ENCODE measurements at places on chromosomes 16 and 17.

DNA sequence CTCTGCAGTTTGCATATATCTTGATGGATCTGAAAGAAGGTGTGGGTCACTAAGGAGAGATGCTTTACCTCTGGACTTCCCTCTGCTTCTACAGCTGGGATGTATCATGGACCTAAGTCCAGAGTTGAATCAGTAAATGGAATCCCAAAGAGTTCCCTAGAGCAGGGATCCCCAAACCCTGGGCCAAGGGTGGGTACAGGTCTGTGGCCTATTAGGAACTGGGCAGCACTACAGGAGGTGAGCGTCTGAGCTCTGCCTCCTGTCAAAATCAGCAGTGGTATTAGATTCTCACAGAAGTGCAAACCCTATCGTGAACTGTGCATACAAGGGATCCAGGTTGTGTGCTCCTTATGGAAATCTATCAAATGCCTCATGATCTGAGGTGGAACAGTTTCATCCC is 39.3 kb downstream of the NKD1 start:
- no peaks in the 10 kb centered on the region for H3K36me3 ChIP-seq
- no peak overlapping the region for H3K4me3 ChIP-seq
- no peaks in the 10 kb centered on the region for H3K27me3 ChIP-seq
- DNase-seq, result no peak
- no peak overlapping the region for H3K27ac ChIP-seq

GRCh38 chr16:50505714-50506542 is 42.3 kb upstream of the NKD1 start:
- no peak overlapping the region for H3K4me3 ChIP-seq
- no peak for DNase-seq
- no peaks in the 10 kb centered on the region for H3K27me3 ChIP-seq
- H3K4me1 ChIP-seq, result no peaks in the 10 kb centered on the region
- no peaks in the 10 kb centered on the region for H3K36me3 ChIP-seq

DNA sequence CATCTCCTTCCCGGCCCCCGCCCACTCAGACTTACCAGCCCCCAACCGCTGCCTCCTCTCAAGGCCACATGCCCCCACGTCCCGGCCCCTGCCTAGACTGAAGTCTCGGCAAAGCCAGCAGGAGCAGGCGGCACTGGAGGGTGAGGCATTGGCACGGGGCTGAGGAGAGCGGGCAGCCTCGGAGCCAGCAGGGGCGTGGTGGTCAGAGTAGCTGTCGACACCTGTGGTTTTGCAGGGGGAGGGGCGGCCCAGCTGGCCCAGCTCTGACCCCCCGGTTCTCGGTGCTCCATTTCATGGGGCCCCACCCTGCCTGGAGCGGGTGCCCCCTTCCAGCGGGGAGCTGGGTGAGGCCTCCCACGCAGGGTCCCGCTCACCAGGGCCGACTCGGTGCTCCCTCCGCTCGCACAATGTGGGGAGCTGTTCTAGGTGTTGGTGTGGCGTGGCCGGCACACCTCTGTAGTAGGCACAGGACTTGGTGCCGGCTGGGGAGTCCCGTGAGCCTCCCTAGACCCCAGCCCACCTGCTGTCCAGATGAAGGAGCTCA is 4.7 kb downstream of the CDH15 start:
- no peak for DNase-seq
- H3K36me3 ChIP-seq, result no peaks in the 10 kb centered on the region
- no peak overlapping the region for H3K4me3 ChIP-seq
- no peaks in the 10 kb centered on the region for H3K27me3 ChIP-seq
- H3K4me1 ChIP-seq, result no peaks in the 10 kb centered on the region

DNA sequence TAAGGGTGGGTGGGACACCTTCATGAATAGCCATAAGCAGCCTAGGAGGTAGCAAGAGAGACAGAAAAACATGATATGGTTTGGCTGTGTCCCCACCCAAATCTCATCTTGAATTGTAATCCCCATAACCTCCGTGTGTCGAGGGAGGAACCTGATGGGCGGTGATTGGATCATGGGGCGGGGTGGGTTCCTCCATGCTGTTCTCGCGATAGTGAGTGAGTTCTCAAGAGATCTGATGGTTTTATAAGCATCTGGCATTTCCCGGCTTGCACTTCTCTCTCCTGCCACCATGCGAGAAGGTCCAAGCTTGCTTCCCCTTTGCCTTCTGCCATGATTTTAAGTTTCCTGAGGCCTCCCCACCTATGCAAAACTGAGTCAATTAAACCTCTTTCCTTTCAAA is 259.1 kb upstream of the ERCC4 start:
- H3K36me3 ChIP-seq, result no peaks in the 10 kb centered on the region
- no peak for DNase-seq
- no peaks in the 10 kb centered on the region for H3K4me1 ChIP-seq
- H3K4me3 ChIP-seq, result no peak overlapping the region

GRCh38 chr17:18362698-18363100 is 651 bp downstream of the SHMT1 start:
- peak; percentile 25 for DNase-seq
- H3K27ac ChIP-seq, result no peak overlapping the region
- no peaks in the 10 kb centered on the region for H3K27me3 ChIP-seq
- H3K36me3 ChIP-seq, result peaks cover 4% of the 10 kb centered on the region
- H3K4me1 ChIP-seq, result peaks cover 15% of the 10 kb centered on the region
- H3K4me3 ChIP-seq, result peak overlapping the region; percentile 88

- H3K36me3 ChIP-seq, result no peaks in the 10 kb centered on the region
- peaks cover 25% of the 10 kb centered on the region for H3K4me1 ChIP-seq
- no peak for DNase-seq
- no peak overlapping the region for H3K27ac ChIP-seq
- H3K27me3 ChIP-seq, result no peaks in the 10 kb centered on the region
These were observed 3.9 kb downstream of the COIL start for GRCh38 chr17:56956992-56957391.

GRCh38 chr17:49162866-49163265 is 30.3 kb downstream of the B4GALNT2 start:
- no peaks in the 10 kb centered on the region for H3K36me3 ChIP-seq
- no peak for DNase-seq
- H3K27ac ChIP-seq, result no peak overlapping the region
- H3K4me3 ChIP-seq, result no peak overlapping the region
- peaks cover 24% of the 10 kb centered on the region for H3K27me3 ChIP-seq

- no peak overlapping the region for H3K27ac ChIP-seq
- DNase-seq, result no peak
- H3K27me3 ChIP-seq, result peaks cover 12% of the 10 kb centered on the region
- H3K4me3 ChIP-seq, result no peak overlapping the region
These were observed 76.7 kb downstream of the C16orf95 start for GRCh38 chr16:87240211-87241136.

DNA sequence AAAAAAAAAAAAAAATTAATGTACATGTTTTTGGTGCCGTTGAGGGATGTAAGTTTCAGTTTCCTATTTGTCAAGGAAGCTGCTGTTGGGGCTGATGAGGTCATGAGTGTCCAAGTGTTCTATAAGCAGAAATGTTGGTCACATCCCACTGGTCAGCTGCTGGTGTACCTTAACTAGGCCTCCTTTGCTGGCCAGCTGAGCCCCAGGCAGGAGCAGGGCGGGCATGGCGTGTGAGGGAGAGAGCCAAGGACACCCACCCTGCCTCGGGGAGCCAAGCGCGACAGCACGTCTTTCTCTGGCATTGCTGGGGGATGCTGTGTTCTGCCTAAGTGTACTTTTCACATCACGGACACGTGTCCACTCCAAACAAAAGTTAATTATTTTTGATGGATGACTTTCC is 108.1 kb upstream of the CDC42EP4 start:
- H3K27me3 ChIP-seq, result no peaks in the 10 kb centered on the region
- no peaks in the 10 kb centered on the region for H3K36me3 ChIP-seq
- H3K4me3 ChIP-seq, result no peak overlapping the region
- DNase-seq, result no peak
- no peaks in the 10 kb centered on the region for H3K4me1 ChIP-seq
- no peak overlapping the region for H3K27ac ChIP-seq

GRCh38 chr16:82072313-82072712 is 37.3 kb downstream of the HSD17B2 start:
- H3K27ac ChIP-seq, result no peak overlapping the region
- H3K36me3 ChIP-seq, result no peaks in the 10 kb centered on the region
- no peak overlapping the region for H3K4me3 ChIP-seq
- H3K27me3 ChIP-seq, result peaks cover 30% of the 10 kb centered on the region

DNA sequence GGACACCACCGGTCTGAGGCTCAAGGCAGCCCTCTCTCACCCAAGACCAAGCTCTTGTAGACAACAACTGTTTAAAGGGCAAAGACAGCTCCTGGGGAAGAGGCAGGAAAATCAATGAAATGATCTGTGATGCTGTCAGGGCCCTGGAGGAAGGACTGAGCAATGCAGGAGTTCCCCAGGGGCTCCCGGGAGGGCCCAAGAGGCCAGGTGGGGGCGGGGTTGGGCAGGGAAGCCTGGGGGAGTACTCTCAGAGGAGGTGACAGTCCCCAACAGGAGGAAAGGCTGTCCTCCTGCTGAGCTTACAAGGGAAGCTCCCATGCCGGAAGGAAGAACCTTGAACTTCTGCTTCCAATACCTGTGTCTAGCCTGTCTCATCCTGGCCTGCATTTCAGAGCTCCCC is 8.3 kb upstream of the NOS2 start:
- DNase-seq, result peak; percentile 66
- H3K36me3 ChIP-seq, result no peaks in the 10 kb centered on the region
- H3K27me3 ChIP-seq, result no peaks in the 10 kb centered on the region
- peak overlapping the region; percentile 42 for H3K4me3 ChIP-seq

DNA sequence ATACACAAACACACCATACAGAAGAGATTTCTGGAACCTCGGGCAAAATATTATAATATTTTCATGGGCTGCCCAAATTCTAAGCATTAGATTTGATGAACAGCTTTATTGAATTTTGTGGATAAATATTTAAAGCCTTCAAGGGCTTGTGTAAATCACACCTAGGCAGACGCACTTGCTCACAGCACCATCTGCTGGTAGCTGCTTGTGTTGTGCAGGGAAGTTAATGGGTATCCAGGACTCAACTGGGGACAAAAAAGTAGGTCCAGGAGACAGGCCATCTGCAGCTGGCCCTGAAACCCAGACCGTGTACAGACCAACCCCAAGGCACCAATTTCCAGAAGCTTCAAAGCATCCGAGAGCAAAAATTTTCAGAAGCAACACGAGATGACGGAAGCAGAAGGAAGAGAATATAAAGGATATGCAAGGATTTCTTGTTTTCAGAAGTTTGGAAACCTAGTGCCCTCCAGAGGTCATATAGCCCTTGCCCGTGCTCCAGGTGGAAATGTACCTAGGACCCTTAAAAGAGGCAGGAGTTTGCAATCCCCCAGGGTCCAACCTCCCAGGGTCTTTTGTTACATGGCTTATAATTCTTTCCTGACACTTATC is 140.0 kb downstream of the CHD9NB start:
- peak; percentile 48 for DNase-seq
- H3K27ac ChIP-seq, result no peak overlapping the region
- no peak overlapping the region for H3K4me3 ChIP-seq
- H3K36me3 ChIP-seq, result no peaks in the 10 kb centered on the region
- peaks cover 2% of the 10 kb centered on the region for H3K27me3 ChIP-seq

DNA sequence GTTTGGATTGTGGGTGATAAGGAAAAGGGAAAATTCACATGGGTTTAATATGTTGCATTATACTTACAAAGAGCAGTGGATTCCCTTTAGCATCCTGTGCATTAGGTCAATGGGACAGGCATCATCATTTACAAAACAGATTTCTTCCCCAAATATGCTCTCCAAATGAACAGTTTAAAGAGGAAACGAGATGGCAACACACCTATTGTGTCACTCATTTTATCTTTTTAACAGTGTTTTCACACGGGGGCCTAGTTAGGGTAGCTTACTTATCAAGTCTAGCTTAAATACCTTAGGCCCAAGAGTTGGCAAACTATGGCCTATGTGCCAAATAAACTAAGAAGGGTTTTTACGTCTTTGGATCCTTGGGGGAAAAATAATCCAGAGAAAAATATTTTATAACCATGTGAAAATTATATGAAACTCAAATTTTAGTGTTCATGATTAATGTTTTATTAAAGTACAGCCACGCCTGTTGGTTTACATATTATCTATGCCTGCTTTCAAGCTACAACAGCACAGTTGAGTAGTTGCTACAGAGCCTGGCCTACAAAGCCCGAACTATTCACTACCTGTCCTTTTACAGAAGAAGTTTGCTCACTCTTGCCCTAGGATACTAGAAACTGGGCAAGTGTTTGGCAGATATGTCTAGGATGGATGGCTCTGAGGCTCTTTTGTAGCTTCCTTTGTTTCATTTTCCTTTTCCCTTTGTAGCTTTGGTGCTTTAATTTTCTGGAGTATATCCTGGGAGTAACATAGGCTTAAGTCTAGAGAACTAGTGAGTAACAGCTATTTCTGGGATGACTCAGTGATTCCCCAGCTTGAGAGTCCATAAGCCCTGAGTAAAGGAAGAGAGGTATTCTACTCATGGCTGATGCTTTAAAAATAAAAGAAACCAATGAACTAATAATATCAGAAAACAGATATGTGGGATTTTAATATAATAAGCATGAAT is 12.4 kb downstream of the NUP93 start:
- peaks cover 23% of the 10 kb centered on the region for H3K4me1 ChIP-seq
- H3K4me3 ChIP-seq, result no peak overlapping the region
- no peak overlapping the region for H3K27ac ChIP-seq
- H3K36me3 ChIP-seq, result peaks cover 3% of the 10 kb centered on the region

DNA sequence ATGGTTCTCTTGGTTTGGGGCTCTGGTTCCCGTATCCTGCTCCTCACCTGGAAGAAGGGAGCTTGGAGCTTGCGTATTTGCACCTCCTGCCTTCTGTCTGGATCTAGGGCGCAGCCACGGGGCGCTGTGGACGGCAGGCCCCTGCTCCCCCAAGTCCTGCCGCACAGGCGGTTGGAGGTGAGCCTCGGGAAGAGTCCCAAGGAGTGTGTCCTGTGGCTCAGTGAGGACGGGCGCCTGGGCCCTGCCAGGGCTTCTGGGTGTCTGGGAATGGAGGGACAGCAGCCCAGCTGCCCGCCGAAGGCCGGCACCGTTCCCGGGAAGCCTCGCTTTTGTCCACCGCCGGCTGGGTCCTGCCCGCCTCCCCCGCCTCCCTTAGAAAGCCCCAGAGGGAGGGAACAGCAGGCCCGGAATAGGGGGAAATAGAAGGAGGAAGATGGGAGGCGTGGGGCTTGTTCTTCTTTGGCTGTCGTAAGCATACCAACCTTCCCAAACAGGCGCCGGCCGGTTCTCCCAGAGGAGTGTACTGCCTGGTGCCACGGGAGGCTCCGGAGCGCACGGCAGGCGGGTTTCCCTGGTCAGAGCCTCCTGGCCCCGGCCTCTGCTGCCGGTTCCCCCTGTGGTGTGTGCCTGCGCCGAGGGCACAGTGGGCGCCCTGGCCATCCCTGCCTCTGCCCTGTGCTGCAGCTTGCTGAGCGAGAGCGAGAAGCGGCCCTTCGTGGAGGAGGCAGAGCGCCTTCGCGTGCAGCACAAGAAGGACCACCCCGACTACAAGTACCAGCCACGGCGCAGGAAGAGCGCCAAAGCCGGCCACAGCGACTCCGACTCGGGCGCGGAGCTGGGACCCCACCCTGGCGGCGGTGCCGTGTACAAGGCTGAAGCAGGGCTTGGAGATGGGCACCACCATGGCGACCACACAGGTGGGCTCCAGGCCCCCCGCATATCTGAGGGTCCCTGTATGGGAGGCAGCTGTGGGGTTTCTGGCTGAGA is 1.8 kb downstream of the SOX8 start:
- no peak overlapping the region for H3K27ac ChIP-seq
- H3K4me3 ChIP-seq, result peak overlapping the region; percentile 29

All from activated CD4-positive, alpha-beta memory T cell treated with anti-CD3 and anti-CD28 coated beads for 36 hours (primary cell).